ENCODE measurements at places on chromosomes 12 and 14.

- DNase-seq, result no peak
Measured at GRCh38 chr12:93319523-93320050, 58.1 kb upstream of the NUDT4 start.

DNA sequence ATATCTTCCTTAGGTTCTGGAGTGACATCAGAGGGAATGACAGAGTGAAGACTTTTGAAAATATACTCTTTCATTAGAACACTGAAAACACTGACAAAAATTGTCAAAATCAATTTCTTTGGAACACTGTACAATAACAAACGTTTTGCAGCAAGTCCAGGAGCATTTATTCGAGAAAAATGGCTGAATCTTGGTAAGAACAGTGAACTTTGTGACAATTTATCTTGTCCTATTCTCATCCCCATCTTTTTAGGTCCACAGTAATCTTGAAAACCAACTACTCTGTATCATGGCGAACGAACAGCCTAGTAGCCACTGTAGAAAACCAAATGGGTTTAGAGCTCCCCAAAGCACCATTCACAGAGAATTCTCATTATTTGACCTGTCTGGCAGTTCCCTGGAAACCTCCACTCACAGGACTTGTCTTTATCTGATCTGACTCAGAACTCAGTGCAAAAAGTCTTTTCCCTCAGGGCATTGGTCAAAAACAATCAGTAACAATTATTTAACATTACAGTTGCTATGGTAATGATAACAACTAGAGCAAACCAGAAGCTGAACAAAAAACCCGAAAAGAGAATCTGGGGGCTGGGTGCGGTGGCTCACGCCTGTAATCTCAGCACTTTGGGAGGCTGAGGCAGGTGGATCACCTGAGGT lies 20.3 kb upstream of the PPP2R5E start:
- DNase-seq, result no peak

DNA sequence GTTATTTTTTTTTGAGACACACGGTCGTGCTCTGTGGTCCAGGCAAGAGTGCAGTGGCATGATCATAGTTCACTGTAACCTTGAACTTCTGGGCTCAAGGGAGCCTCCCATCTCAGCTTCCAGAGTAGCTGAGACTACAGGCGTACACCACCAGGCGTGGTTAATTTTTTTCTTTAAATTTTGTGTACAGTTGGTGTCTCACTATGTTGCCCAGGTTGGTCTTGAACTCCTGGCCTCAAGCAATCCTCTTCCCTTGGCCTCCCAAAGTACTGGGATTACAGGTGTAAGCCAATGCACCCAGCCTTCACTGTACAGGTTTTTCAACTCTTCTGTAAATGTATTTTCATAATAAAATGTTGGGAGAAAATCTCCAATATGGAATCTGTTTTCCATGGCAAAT lies 5.7 kb upstream of the KLC1 start:
- DNase-seq, result no peak

DNA sequence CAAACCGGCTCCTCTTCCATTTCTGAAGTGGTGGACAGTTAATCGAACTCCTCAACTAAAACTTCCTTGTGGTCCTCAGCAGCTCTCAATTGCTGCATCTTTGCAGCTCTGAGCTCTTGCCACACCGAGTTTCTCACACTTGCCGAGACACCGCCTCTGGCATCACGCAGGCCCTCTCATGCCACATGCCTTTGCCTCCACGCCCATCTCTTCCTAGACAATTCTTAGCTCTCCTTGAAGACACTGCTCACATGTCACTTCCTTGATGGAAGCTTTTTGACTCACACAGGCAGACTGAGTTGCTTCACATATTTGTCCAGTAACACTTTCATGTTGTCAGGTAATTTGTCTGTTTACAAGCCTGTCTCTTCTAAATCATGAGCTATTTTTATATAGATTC lies 29.2 kb downstream of the KCNA1 start:
- no peak for DNase-seq

- no peak for DNase-seq
Measured at GRCh38 chr12:58731096-58731495, 189.2 kb downstream of the LRIG3 start.

- DNase-seq, result no peak
Measured at GRCh38 chr12:96658075-96658474, 168.7 kb downstream of the CFAP54 start.

DNA sequence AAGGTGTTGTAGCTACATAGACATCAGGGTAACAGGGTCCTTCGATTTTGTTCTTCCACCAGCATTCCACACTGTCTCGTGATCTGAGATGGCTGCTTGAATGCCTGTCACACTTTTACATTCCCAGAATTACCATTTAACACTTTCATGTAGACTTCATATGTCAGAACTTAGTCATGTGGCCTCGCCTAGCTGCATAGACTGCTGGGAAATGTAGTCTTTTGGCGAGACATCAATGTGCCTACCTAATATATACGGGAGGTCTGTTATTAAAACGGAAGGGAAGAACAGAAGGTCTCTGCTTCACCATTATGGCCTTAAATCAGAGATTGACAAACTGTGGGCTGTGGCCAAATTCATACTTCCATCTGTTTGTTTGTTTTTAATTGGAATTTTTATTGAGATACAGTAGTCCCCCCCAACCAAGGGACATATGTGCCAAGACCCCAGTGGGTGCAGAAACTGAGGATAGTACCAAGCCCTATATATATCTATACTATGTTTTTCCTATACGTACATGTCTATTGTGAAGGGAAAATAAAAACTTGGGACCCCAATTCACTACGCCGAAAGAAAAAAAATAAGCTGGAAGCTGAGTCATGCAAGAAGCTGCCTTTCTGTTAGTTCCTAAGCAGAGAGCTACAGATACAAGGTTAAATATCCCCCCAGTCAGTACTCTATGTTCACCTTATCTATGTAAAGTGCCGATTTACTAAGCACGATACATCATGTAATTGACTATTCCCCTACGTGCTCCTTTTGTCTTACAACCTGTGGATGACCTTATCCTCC lies 11.3 kb upstream of the HRK start:
- no peak for DNase-seq

- no peak for DNase-seq
Measured at GRCh38 chr14:91751719-91752118, 19.8 kb upstream of the CATSPERB start.

- no peak for DNase-seq
Measured at GRCh38 chr12:124110372-124110883, 137.4 kb downstream of the ZNF664 start.

- DNase-seq, result no peak
Measured at GRCh38 chr12:50745861-50746260, 18.0 kb upstream of the ATF1 start.

GRCh38 chr14:104019806-104020205 lies 65.7 kb upstream of the ASPG start:
- DNase-seq, result no peak

DNA sequence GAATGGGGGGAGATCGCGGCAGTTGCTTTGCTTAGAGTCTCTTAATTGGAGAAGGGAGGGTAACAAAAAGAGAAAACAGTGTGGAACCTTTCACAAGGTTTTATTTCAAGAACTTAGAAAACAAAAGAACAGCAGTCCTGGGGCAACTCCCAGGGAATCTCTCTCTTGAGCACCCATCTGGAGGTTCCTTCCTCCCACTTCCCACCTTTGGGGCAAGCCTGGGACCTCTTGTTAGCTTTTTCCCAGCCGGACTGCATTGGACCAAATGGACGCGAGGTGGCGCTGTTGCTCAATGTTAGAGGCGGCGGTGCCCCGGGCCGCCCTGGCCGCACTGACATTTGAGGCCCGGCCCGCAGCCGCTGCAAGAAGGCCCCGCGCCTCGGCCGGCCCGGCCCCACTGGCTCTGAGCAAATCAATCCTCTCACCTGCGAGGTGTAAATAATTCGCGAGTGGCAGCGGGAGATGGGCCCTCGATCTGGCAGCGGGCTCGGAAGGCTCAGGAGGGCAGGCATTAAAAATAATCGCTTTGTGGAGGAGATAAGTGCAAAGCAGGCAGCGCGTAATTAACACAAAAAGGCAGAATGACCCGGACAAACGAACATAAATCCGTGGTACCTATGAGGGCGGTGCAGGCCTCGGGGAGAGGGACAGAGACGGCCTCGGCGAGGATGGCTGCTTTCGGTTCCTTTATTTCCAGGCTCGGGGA lies 2.8 kb upstream of the HOXC8 start:
- peak; percentile 68 for DNase-seq

Data from stimulated activated CD4-positive, alpha-beta T cell treated with anti-CD3 and anti-CD28 coated beads, Interleukin-2, amount 100 ng/mL, for 4 hours (primary cell).